ENCODE measurements at places on chromosomes 11 and 22.
A peak's percentile ranks its signal among the peaks of the same experiment; 100 is the strongest.

GRCh38 chr11:61340979-61341378 lies 8.0 kb downstream of the TKFC start:
- DNase-seq = no peak

GRCh38 chr22:36405671-36406538 lies 18.1 kb upstream of the MYH9 start:
- DNase-seq = no peak

- DNase-seq = no peak
These were observed 855 bp upstream of the MS4A5 start for GRCh38 chr11:60428517-60428916.

DNA sequence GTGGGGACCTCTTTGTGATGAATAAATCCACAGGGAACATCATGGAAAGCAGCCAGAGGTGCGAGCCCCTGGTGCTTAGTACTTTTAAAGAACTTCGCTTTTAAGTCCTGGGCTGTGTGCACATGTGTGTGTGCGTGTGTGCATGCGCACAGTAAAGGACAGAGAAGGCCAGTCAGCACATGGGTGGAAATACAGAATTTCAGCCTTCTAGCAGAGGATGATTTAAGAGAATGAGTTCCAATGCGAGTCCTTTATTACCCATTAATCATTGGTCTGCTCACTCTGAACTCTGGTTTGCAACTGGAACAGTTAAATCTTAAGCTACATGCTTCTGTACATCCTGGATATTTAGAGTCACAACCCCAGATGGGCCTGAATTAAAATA lies 18.9 kb downstream of the TEAD1 start:
- DNase-seq = no peak

GRCh38 chr11:83157594-83158356 lies 844 bp downstream of the PCF11 start:
- peak; percentile 61 for DNase-seq

Data from foreskin melanocyte (primary cell).